ENCODE measurements at places on chromosomes 6 and 20.

GRCh38 chr6:46788791-46789190 lies 4.4 kb upstream of the MEP1A start:
- DNase-seq, result no peak

DNA sequence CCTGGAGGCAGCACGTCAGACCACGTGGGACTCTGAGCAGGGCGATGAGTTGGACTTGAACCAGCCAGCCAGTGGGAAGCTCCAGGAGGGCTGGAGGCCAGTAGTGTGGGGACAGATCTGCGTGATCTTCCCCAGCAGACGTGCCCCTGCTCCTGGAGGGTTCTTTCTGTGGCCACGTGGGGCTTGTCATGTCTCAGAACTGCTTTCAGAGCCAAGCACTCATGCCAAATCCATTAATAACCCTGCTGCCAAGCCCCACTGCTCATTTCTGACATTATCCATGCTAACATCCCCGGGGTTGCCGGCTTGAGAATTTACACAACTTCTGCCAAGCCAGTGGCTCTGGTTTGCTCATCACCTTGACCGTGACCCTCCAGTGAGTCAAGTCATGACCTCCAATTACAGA lies 38.3 kb downstream of the SIRPA start:
- no peak for DNase-seq

DNA sequence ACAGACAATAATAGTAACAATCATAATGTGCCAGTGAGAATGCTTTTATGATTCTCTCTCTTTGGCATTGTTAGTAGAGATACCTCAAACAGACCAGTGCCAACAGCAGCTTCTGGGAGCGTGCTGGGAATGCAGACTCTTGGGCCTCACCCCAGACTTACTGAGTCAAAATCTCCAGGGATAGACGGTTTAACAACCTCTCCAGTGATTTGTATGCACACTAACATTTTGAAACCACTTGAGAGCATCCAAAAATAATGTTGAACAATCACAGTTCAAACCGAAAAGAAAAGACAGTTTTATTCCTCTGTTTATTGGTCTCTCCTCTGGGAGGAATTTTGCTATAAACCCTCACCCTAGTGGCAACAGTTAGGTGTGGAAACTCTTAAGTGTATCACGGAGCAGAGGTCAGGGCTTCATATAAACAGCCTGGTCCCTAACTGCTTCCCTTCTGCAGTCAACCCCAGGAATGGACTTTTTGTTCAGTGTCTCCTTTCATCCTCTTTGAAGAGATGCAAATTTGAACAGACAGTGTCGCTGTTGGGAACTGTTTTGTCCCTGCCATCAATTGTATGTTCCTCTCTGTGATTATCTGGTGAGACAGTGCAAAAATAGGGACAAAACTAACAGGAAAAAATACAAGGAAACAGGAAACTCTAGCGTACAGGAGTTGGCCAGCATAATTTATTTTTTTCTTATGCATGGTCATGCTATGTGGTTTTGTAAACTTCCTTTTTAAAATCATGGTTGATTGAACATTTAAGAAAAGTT lies 162.4 kb upstream of the BTBD3 start:
- no peak for DNase-seq

- DNase-seq, result no peak
These were observed 996 bp upstream of the SEC23B start for GRCh38 chr20:18506744-18507143.

GRCh38 chr20:10172998-10173655 lies 45.5 kb upstream of the SNAP25 start:
- DNase-seq, result no peak

- DNase-seq, result no peak
These were observed 151.3 kb downstream of the SLC16A10 start for GRCh38 chr6:111238464-111239119.

GRCh38 chr6:43915986-43916923 lies 146.2 kb downstream of the VEGFA start:
- no peak for DNase-seq

DNA sequence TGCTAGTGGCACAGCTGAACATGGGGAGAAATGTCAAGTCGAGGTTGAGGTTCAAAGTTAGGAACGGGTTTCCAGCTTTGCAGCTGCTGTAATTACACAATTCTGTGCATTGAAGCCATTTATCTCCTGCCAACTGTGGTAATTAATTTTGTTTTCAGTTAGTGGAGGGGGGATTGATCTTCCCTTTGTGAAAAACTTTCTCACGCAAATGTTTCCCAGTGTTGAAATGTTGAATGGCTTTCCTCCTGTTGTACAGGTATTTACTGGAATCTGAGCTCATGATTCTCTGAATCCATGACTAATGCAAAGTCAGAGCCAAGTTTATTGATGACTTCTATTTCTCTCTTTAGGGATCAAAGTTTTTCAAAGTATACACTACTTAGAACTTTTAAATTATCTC lies 198.4 kb upstream of the SLC35B3 start:
- DNase-seq, result no peak

GRCh38 chr6:18386298-18386976 lies 713 bp upstream of the RNF144B start:
- DNase-seq, result no peak

DNA sequence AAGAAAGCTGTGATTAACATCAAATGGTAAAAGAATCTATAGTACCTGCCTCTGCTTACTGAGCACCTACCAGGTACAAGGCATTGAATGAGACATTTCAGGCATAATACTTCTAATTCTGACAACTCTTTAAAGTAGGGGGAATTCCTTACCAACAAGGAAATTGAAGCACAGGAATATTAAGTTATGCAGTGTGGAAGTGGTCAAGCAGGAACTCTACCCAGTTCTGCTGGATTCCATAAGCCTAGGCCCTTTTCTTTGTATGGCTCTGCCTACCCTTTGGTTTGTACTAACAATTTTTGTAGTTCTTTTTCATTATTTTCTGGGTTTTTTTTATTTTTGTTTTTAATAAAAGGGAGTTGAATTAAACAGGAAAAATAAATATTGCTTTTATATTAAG lies 114.5 kb downstream of the MAP3K5 start:
- DNase-seq, result no peak

DNA sequence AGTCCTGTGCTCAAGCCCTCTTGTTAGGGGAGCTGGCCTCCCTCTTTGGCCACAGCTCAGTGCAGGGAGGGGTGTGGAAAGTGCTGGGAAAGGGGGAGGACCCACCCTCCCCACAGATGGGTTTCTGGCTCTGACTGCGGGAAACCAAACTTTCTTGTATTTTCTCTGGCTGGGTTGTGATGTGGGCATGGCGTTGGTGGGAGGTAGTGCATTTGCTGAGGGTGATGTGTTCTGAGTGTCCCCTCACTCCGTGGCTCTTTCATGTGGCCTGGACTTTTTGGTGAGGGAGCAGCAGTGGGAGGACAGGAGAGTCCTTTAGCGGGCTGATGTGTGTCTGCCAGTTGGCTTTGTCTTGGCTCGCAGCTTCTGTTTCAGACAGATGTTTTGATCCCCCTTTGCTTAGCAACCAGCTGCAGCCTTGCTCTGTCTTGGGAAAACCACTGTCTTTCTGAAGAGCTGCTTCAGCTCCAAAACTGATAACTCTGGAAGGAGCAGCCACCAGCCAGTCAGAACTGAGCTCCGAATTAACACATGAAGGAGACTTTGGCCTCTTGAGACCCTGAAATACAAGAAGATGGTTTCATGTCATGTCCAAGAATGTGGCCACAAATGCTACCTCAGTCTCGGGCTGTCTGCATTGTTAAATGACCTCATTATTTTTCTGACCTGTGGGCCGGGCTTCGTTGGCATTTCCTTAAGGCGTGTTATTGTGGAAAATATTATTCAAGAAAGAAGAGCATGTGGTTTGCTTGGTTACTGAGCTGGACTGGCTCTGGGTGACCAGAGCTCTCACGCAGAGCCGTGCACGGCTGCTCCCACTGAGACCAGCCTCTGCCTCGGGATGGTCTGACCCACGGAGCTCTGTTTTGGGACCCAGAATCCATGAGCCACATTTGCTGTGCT lies 21.5 kb downstream of the SYNJ2 start:
- DNase-seq, result no peak

Measured in activated CD4-positive, CD25-positive, alpha-beta regulatory T cell (primary cell).